AML-193 (cell line): ENCODE measurements at places on chromosomes 13 and 19.

GRCh38 chr19:55086730-55087541 lies 11.3 kb downstream of the EPS8L1 start:
- no peak for DNase-seq

- DNase-seq = no peak
Observed at GRCh38 chr19:14886032-14886431, at the start of gene OR7A17. Gene OR7A17 (minus strand): TSS chr19:14886132. CDS start chr19:14881355, 4,777 bp downstream.

DNA sequence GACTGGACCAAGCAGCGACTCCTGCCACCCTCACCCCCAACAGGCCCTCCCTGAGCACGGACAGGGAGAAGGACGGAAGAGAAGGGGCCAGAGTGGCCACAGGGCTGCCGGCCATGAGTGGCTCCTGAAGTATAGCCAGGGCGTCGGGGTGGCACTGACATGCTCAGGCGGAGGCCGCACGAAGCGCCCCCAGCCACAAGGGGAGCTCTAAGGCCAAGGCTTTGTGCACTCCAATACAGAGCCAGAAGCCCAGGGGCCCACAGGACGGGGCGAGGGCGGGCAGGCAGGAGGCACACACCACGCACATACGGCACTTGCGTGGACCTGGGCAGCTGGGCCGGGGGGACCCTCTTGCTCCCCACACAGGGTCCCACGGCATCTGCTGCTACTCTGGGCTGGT lies 52.0 kb downstream of the KLF2 start:
- no peak for DNase-seq

DNA sequence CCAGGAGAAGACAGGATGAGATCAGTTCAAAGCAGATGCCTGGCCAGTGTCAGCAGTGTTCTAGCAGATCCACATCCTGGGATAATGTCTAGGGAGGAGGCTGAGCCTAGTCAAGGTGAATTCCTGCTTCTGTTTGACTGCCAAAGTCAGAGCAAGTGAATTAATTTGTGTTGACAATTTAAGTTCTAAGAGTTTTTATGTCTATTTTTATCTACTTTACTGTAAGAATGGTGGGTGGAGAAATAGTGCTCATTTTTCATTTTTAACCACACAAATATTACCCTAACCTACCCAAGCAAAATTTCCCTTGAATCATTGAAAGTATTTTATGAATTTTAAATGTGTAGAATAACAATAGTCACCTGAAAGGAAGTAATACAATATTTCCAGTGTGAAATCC lies 207.6 kb upstream of the SLC10A2 start:
- no peak for DNase-seq

GRCh38 chr13:37403776-37404527 lies 194.6 kb downstream of the POSTN start:
- no peak for DNase-seq

- no peak for DNase-seq
Observed at GRCh38 chr13:42708391-42708790, 73.0 kb upstream of the FAM216B start.

- no peak for DNase-seq
Observed at GRCh38 chr13:22482496-22483000, 698.2 kb upstream of the SGCG start.

DNA sequence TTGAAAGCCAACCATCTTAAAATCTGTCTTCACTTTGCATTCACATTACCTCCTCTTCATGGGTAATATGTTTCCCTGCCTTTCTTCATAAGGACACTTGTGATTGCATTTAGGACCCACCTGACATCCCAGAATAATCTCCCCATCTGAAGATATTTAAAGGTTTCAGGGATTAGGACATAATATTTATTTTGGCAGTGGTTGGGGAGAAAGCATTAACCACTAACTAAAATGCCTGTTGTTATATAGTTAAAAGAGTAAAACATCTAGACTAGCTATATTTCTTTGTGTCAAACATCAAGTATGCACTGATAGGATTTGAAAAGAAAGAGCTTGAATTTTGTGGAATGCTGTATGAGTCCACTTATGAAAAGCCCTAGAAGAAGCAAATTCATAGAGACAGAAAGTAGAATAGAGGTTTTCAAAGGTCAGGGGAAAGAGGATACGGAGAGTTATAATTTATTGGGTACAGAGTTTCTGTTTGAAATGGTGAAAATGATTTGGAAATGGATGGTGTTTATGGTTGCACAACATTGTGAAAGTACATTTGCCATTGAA lies 457.7 kb upstream of the SPRY2 start:
- DNase-seq = no peak

- no peak for DNase-seq
Observed at GRCh38 chr13:59277106-59277505, 886.6 kb downstream of the DIAPH3 start.

DNA sequence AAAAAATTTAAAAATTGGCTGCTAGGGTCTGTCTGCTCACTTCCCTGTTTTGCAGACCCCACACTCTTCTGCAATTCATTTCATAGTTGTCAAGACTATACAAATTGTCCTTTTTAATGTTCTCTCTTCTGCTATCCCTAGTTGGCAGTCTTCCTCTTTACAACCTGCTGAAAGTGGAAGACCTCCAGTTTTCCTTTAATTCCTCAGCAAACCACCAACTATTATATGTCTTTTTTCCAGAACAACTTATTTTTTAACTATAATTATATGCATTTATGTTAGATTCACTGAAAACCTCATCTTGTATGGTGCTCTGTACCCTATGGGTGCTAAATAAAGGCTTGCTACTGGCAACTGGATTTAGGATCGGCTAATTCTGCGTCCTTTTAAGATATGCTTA lies 1.1 kb upstream of the PHF11 start:
- DNase-seq = peak; percentile 52

GRCh38 chr13:112929783-112930055 lies 39.3 kb upstream of the MCF2L start:
- DNase-seq = no peak

DNA sequence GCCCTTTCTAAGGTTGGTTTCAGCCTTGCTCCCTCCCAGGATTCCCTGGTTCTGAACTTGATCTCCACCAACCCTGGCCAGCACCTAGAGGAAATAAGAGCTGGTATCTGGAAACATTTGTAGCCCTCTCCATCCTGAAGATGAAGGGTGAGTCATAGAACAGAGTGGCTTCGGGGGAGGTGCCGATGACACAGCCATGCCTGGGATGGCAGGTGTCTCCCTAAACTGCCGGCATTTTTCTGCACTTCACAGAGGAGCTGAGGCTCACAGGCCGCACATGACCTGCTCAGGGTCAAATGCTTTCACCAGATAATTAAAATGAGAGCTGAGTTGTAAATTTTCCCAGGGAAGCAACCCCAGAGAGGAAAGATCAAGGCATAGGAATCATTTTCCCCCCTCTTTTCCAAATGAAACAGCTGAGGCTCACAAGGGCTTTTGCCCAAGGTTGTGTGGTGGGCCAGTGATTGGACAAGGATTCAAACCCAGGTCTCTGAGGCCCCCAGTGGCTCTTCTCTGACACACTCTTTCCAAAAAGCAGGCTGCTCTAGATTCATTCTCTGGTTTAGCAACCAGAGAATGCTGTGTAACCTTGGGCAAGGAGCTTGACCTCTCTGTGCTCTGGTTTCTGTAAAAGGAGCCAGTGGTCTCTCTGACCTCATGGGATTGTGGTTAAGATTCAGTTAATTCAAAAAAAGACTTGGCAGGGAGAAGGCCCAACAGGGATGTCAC lies 1.2 kb upstream of the SLC25A42 start:
- DNase-seq = no peak

- no peak for DNase-seq
Observed at GRCh38 chr13:95192998-95193397, 108.3 kb downstream of the ABCC4 start.

GRCh38 chr13:97502181-97502580 lies 68.2 kb downstream of the RAP2A start:
- no peak for DNase-seq

GRCh38 chr13:52751196-52751595 lies 11.6 kb upstream of the CNMD start:
- no peak for DNase-seq

GRCh38 chr13:85236413-85236812 lies 562.8 kb downstream of the SLITRK6 start:
- DNase-seq = no peak

DNA sequence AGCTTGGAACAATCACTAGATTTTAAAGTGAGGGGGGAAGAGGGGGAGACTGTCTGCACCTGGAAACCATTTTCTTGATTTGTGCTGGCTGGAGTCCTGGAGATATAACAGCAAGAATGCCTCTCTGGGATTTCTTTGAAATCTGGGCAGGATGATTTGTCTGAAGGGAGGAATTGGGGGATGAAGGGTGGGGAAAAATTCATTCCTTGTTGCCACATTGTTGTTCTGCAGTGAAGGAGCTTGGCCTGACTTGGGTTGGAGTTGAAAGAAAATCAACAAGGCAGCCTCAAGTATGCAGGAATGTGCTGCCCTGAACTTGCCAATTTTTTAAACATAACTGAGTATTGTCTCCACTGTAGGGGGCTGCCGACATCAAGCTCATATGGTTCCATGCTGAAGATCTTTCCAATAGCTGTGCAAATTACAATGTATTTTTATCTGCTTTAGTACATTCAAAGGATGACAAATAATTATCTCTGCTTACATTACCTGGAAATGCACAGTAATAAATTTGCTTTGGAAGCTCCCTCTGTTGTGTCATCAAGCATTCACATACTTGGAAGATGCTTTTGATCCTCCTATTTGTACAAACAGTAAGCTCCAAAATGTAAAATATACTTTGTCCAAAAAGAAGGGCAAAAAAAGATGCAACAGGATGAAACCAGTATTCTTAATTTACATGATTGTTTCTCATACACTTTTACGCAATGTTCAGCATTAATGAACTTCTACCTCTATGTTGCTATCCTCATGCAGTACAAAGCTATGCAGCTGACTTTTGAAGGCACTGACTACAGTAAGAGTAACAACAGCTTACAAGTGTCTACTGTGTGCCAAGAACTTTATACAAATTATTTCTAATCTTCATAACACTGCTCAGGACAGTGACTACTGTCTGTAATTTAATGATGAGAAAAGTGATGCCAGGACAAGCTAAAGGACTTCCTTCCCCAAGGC lies 627.9 kb upstream of the KLF12 start:
- DNase-seq = no peak

GRCh38 chr13:73900591-73900990 lies 233.6 kb downstream of the KLF12 start:
- DNase-seq = no peak

- DNase-seq = no peak
Observed at GRCh38 chr19:56603829-56604228, 8.7 kb downstream of the ZNF71 start.

DNA sequence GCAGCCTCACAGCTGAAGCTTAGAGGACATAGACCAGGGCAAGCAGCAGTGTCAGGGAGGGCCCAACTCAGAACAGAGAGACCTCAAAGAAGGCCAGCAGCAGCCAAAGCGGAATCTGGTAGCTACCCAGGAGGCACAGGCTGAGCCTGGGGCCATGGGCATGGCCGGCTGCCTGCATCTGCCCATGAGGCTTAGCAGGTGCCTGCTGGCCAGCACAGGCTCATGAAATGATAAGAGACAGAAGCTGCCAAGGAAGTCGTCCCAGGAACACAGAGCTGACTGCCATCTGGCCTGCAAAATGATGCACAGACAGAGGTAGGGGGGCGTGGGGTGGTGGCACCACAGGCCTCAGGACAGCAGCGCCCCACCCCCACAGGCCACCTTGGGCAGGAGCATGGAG lies 29.2 kb downstream of the TUBA3C start:
- DNase-seq = no peak

DNA sequence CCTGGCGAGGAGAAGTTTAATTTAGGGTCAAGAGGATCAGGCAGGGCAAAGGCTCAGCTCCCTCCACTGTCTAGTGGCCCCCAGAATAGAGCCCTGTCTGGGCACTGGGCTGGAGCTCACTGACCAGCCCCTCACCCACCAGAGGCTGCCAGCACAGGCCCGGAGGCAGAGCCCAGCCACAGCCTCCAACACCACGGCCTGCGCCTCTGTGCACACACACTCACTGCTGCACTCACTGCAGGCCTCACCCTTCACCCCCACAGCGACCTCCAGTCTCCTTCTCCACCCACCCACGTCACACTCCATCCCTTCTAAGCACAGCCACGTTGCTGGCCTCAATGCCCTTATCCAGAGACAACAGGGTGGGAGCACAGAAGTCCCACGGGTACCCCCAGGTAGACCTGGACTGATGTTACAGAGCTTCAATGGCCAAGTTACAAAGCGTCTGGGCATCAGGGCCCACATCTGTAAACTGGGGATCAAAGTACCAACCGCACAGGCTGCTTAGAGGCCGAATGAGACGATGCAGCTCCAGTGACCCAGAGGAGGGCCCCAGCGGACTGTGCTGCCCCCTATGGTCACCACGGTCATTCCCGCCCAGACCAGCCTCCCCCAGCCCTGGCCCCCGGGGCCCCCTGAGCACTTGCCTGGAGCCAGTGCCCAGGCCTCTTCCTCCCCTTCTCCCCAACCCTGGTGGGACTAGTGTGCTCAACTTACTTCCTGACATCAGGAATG lies 4.5 kb upstream of the PRKD2 start:
- DNase-seq = no peak

DNA sequence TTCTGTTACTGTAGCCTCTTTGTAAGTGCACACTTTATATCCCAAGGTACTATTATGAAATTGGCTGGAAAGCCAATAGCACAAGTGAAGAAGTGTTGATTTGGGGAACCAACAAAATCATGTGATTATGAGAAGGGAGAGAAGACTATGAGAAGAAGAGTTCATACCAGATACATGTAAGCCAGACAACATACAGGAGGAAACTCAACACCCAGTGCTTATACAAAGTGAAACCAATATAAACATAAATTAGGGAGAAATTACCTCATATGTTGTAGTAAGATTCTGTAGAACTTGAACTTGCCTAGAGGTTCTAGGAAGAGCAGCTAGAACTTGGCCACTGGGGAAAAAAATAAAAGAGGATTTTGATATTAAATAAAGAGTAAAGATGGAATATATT lies 17.4 kb downstream of the CPB2 start:
- no peak for DNase-seq

- no peak for DNase-seq
Observed at GRCh38 chr13:20689291-20689690, 14.2 kb upstream of the IL17D start.

DNA sequence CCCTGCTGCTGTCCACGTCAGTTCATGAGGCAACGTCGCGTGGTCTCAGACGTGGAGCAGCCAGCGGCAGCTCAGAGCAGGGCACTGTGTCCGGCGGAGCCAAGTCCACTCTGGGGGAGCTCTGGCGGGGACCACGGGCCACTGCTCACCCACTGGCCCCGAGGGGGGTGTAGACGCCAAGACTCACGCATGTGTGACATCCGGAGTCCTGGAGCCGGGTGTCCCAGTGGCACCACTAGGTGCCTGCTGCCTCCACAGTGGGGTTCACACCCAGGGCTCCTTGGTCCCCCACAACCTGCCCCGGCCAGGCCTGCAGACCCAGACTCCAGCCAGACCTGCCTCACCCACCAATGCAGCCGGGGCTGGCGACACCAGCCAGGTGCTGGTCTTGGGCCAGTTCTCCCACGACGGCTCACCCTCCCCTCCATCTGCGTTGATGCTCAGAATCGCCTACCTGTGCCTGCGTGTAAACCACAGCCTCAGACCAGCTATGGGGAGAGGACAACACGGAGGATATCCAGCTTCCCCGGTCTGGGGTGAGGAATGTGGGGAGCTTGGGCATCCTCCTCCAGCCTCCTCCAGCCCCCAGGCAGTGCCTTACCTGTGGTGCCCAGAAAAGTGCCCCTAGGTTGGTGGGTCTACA lies 6.6 kb downstream of the FSTL3 start:
- no peak for DNase-seq

- DNase-seq = no peak
Observed at GRCh38 chr13:91313581-91313980, 33.9 kb upstream of the MIR17HG start.
